ENCODE measurements at places on chromosomes 16 and 17. TPM values are rescaled to one million over a fixed set of nuclear protein-coding genes. Genes with fewer than 3 reads are reported as not detected.

The TAT gene
- not detected for total RNA-seq

The ITGAL gene
- total RNA-seq: not detected

The VASN gene
- total RNA-seq: 2.2 TPM

The KRT33A gene
- not detected for total RNA-seq

The NGFR gene
- 0.05 TPM for total RNA-seq

Data from HT-29 (cell line).